ENCODE measurements at places on chromosomes 13 and 19.

- no peak for DNase-seq
These were observed 15.3 kb upstream of the FPR3 start for GRCh38 chr19:51779703-51780102.

- DNase-seq, result no peak
These were observed 25.0 kb upstream of the SMAD9 start for GRCh38 chr13:36945078-36945477.

GRCh38 chr19:15337202-15337601, 4.9 kb upstream of the BRD4 start:
- peak; percentile 49 for DNase-seq

DNA sequence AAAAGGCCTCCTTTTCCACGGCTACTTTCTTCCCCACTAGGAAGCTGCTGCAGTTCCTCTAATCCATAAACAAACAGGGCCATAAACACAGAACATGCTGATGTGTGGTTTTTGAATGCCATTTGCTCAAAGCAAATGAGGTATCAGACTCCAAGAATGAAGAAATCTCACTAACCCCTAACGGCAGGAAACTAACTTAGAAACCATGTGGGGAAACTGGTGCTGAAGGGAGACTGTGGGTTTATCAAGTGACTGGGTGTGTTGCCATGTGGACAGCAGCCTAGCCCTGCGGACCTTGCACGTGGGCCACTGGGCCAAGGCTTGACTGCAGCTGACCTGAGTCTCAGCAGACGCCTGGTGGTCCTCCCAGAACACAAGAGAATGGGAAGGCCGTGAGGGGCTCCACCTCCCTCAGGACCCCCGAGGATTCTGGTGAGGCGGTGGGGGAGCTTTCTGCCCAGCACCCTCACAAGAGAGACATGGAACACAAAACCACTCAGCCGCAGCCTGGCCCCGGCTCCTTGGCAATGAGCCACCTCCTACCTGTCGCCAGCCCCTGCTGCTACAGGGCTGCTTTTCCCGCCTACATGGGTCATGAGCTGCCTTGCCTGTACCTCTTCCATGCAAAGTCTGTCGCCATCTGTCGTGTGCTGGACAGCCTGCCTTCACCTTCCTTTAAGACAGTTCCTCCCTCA, 10.6 kb downstream of the SLC15A1 start:
- DNase-seq, result no peak

- DNase-seq, result no peak
These were observed 4.4 kb upstream of the ETV2 start for GRCh38 chr19:35637165-35637564.

GRCh38 chr19:1032264-1032867, 6.0 kb downstream of the CNN2 start:
- DNase-seq, result no peak

DNA sequence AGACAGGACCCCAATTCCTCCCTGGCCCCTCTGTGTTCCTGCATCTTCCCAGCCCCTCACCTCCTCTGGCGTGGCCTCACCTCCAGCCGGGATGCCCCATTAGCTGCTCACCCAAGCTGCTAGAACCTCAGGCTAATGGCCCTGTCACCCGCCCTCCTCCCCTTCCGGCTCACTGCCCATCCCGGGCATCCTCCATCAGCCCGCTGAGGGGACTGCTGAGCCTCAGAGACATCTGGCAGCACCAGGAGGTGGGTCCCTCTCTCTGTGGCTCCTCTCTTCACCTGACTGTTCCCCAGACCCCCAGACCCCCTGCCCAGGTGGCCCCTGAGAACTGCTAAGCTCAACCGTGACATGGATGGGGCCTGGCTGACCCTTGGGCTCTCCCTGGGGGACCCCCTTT, 2.9 kb downstream of the FFAR1 start:
- no peak for DNase-seq

DNA sequence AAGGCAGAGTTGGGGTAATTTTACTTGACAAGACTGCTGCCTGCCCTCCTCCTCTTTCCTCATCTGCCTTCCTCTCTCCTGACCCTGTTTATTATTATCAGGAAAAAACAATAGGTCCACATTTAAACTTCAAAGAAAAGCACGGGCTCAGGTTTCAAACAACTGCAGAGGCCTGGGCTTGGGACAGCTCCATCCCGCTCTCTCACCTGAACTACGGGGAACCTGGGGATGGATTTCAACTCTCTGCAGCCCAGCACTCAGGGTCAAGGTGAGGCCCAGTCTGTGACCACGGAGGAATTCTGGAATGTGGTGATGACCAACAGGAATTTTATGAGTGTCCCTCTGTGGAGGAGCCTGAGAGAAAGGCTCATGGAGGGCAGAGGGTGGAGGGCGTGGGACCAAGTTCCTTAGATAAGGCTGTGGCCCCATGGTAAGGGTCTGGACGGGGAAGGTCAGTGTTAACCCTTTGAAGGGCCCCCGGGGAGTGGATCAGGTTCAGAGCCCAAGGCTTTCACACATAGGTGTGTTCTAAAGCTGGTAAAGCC, 220.8 kb upstream of the MAB21L1 start:
- no peak for DNase-seq

GRCh38 chr13:105599477-105600037, 935.9 kb downstream of the EFNB2 start:
- no peak for DNase-seq

GRCh38 chr19:45514376-45515051, 7.2 kb downstream of the VASP start:
- no peak for DNase-seq

GRCh38 chr19:46514589-46515289, 19.1 kb upstream of the PNMA8B start:
- no peak for DNase-seq

- peak; percentile 41 for DNase-seq
These were observed 38.7 kb upstream of the FARP1 start for GRCh38 chr13:98103942-98104880.

DNA sequence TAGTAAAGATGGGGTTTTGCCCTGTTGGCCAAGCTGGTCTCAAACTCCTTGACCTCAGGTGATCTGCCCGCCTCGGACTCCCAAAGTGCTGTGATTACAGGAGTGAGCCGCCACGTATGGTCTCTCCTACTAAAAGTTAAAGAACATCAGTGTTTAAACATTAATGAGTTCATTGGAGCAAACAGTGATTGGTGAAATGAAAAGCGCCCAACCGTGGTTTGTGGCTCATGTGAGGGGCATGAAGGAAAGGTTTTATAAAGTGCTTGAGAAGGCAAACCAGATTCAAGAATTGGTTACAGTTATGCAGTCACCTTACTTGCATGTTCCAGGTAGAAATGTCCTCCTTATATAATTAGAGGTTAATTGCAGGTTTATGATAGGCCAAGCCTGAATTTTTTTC, 109.5 kb downstream of the ZNF675 start:
- DNase-seq, result no peak

DNA sequence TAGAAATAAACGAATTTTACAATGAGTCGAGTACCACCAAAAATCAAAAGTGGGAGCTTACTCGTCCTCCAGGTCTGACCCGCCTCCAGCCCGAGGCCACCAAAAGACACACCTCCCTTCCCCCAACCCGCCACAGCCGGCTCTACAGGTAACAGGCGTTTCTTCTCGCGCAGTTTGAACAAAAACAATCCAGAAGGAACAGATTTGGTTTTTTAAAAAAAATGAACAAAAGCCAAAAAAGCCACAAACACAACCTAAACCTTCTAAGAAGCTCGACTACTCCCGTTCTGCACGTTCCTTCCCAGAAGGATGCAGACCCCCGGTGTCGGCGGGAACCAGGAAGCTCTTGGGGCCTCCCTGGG, 671 bp downstream of the ZDHHC20 start:
- peak; percentile 20 for DNase-seq

DNA sequence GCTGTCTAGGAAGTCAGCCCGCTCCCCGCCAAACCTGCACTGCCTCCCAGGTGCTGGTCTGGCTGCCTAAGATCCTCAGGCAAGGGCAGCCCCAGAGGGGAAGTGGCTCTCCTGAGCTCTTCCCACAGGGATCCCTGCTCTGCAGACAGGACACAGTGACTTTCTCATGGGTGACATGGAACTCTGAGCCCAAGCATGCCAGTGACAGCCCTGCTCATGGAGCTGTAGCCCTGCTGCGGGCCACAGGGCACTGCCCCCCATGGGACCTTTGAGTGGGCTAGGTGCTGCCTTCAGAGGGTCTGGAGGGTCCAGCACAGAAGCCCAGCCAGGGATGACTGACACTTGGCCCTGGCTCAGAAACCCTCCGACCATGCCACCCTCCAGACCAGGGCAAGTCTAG, 109.1 kb downstream of the TUBA3C start:
- DNase-seq, result no peak

GRCh38 chr19:56814656-56815055, 25.9 kb downstream of the PEG3 start:
- no peak for DNase-seq

- DNase-seq, result peak; percentile 31
These were observed 1.1 kb upstream of the NFIC start for GRCh38 chr19:3365093-3365835.
